ENCODE measurements at places on chromosomes 6 and 20.

DNA sequence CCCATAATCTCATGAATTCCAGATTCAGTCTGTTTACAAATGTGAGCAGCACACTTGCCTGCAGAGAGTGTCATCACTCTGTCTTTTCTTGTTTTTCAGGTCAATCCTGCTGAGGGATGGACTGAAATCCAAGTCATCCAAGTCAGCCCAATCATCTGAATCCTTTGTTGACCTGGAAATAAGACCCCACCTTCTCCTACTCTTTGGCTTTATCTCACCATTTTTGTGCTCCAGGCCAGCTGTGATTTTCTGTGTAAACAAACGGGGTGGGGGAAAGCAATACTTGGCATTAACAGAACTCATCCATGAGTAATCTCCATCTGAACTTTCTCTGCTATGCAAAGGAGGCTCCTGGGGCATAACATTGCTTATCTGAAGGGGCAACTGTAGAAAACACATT, 16.9 kb upstream of the GSTA4 start:
- DNase-seq: no peak

GRCh38 chr6:20791074-20791473, 256.8 kb downstream of the CDKAL1 start:
- no peak for DNase-seq

GRCh38 chr6:148044261-148044751, 298.3 kb upstream of the SASH1 start:
- DNase-seq: no peak

DNA sequence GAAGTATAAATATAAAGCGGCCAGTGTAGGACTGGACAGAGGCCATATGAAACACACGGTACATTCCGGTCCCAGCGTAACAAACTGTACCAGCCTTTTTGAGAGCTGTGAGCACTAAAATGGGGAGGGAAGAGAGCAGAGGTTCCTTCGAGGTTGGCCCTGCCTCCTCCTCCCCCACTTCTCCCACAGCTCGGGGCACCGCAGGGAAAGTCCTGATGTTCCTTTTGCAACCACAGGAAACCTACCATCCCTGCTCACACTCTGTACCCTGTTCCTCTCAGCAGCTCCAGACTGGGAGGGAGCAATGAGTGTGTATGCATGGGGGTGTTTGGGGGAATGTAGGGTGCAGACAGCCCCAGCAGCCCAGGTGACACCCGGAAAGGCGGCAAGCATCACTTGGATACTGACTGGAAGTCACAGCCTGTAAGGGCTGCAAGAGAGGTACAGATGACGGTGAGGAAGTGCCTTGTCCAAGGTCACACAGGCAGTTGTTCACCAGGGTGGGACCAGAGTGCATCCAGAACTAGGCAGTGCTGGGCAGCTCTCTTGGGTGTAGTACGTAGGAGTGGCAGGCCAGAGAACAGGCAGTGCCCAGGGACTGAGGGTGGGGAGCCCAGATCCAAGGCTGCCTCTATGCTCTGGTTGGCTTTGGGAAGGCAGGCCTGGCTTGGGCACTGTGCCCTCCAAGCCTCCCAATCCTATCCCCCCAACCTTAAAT, 11.0 kb upstream of the ARMC12 start:
- no peak for DNase-seq

GRCh38 chr6:27332692-27333641, 20.9 kb upstream of the POM121L2 start:
- no peak for DNase-seq

DNA sequence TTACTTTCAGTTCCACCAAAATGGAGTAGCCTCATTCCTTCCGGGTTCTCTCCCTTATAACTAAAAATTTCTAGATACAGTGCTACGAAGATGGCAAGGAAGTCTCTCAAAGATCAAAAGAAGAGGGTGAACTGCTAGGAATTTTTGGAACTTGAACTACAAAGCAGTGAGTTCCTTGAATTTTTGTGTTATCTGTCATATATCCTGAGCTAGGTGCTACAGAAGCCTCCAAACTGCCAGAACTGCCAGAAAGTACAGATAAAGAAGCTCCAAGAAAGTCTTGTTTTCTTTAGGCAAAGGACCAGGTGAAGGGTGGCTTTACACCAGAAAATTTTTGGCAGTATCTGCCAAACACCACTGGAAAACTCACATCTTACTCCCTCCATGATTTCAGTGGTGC, 218.8 kb upstream of the FLRT3 start:
- DNase-seq: no peak

DNA sequence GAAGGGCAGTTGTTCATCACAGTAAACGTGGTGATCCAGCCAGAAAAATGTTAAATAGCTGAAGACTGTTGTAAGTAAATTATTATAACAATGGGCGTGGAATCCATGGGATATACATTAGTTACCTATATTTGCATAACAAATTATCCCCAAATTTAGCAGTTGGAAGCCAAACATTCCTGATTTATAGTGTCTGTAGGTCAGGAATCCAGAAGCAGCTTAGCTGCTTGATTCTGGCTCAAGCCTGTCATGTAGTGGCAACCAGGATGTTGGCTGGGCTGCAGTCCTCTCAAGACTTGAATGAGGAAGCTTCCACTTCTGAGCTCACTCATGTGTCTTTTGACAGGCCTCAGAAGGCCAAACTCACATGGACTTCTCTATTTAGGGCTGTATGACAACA, 6.9 kb upstream of the ADGRB3 start:
- no peak for DNase-seq

DNA sequence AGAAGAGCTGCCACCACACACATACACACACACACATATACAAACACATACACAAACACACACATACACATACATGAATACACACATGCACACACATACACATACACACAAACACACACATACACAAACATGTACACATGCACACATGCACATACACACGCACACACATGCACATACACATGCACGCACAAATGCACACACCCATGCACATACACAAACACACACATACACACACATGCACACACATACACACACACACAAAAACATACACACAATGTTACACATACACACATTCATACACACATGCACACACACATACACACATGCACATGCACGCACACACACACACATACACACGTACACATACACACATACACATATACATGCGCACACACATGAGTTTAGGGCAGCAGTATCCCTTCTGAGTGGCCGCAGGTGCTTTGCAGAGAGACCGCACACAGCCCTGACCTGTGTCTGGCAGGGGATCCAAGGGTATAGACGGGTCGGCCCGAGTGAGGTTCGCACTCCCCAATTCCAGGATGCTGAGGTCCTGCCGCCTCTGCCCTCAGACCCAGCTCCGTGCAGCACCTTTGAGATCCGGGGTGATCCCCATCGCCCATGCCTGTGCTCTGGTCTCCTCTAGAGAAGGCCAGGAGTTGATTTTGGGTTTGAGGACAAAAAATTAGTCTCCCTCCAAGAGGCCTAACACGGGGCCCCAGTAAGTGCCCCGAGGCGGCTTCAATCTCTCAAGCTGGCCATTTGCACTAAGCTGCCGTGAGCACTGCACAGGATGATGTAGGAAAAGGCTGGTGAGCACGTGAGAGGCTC, 56.8 kb downstream of the TMEM242 start:
- DNase-seq: no peak

- no peak for DNase-seq
These were observed 40.6 kb downstream of the LYRM2 start for GRCh38 chr6:89597988-89598387.

DNA sequence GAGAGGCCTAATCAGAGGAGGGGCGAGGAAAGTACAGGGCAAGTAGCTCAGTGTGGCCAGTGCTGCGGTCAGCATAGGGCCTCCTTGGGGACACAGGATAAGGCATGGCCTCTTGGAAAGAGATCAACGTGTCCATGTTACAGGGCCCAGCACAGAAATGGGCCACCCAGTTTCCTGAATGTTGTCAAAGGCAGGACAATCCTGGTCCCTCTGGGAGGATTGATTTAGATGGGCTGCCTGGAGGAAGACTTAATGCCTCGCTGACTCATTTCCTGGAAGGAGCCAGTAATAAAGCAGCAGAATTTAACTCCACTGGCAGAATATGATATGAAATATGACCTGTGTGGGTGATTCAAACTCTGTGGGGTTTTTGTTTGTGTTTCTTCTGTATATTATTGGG, 16.6 kb downstream of the DDO start:
- DNase-seq: no peak

Measured in NCI-H1436 (cell line).